ENCODE measurements at places on chromosomes 2 and 18.

DNA sequence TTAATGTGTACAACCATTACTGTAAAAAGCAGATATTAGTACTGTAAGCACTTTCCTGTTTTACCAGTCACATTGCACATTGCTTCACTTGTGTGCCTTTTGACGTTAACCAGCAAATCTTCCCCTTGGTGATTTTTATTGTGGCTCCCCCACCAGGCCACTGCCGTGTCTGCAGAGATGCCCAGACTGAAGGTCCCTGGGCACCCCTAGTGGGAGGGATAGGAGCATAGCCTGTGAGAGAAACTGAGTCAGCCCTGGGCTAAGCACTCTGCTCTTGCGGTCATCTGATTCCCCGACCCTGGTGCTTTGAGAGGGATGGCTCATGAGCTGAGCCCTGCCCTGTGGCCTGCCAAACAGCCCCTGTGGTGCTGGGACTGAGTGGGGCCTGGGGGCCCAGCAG is 73.4 kb downstream of the INPP4A start:
- H3K4me3 ChIP-seq, result no peak overlapping the region
- peaks cover 21% of the 10 kb centered on the region for H3K4me1 ChIP-seq

DNA sequence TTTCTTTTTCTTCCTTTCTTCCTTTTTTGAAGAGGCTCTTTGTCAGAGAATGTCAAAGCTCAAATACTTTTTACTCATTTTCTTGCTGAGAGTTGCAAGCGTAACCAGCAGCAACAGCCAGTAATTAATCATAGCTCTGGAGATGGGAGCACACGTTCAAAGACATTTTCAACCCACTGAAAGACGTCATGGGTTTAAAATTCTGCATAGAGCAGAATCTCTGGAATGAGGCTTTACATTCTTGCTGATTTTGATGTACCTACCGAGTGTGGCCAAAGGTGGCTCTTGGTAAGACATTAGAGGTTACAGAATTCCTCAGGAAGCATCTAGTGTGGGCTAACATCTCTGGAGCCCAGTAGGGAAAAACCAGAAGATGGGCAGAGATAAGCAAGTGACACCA is 292.5 kb downstream of the MTX2 start:
- H3K27ac ChIP-seq, result no peak overlapping the region
- no peak overlapping the region for H3K4me3 ChIP-seq
- H3K27me3 ChIP-seq, result peaks cover 12% of the 10 kb centered on the region
- no peaks in the 10 kb centered on the region for H3K4me1 ChIP-seq
- no peaks in the 10 kb centered on the region for H3K36me3 ChIP-seq

- no peaks in the 10 kb centered on the region for H3K36me3 ChIP-seq
- H3K4me3 ChIP-seq, result no peak overlapping the region
- H3K4me1 ChIP-seq, result no peaks in the 10 kb centered on the region
- no peaks in the 10 kb centered on the region for H3K27me3 ChIP-seq
- DNase-seq, result no peak
- no peak overlapping the region for H3K27ac ChIP-seq
Observed at GRCh38 chr2:225458431-225459117, 59.1 kb downstream of the NYAP2 start.

DNA sequence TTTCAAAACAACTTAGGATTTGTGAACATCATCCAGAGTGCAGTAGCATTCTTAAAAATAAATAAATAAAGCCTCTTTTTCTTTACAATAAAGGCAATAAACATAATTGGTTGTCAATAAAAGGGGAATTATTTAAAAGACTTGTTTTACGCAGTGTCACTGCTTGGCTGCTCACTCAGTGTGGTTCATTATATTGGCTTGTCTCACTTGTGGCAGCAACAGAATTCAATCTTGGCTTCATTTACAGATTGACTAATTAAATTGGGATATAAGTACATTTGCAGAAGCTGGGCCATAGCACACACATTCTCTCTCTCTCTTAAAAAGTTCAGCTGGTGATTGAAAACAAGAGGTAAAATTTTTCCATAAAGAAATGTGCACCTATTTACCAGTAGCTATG is 1027.6 kb downstream of the LRP1B start:
- no peak overlapping the region for H3K4me3 ChIP-seq
- no peaks in the 10 kb centered on the region for H3K36me3 ChIP-seq
- H3K27me3 ChIP-seq, result no peaks in the 10 kb centered on the region
- no peak for DNase-seq
- no peak overlapping the region for H3K27ac ChIP-seq

- no peak overlapping the region for H3K27ac ChIP-seq
- H3K4me3 ChIP-seq, result no peak overlapping the region
- DNase-seq, result no peak
- no peaks in the 10 kb centered on the region for H3K4me1 ChIP-seq
Observed at GRCh38 chr2:223688094-223688835, 86.1 kb upstream of the SCG2 start.
